Stimulated activated CD8-positive, alpha-beta memory T cell treated with anti-CD3 and anti-CD28 coated beads, Interleukin-4, amount 100 ng/mL, for 1 hour (primary cell): ENCODE measurements at places on chromosomes 7 and 10.

DNA sequence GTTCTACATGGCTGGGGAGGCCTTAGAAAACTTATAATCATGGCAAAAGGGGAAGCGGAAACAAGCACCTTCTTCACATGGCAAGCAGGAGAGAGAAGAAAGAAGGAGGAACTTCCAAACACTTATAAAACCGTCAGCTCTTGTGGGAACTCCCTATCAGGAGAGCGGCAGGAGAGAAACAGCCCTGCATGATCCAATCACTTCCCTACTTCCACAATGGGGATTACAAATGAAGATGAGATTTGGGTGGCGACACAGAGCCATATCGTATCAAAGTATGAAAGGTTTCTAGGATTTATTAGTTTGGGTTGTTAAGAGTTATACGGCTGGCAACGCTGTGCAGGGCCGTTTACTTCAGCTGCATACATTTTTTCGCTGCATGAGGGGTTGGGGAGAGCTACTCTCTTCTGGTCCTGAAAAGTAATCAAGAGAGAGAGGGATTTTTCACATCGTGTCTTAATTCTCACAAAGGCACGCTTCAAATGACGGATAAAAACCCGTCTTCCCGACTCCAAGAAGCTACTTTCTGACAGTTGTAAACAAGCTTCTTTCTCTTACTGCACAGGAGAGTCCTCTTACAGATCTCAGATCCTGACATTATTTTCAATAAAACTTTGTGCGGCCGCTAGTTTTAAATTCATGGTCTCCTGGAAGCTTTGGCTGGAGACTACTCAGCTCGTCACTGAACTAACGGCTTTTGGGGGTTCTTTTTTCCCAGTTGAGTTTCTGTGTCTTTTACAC, 751 bp upstream of the GTPBP10 start:
- no peak for DNase-seq

- no peak for DNase-seq
Observed at GRCh38 chr10:122786269-122786668, 59.4 kb downstream of the CUZD1 start.

DNA sequence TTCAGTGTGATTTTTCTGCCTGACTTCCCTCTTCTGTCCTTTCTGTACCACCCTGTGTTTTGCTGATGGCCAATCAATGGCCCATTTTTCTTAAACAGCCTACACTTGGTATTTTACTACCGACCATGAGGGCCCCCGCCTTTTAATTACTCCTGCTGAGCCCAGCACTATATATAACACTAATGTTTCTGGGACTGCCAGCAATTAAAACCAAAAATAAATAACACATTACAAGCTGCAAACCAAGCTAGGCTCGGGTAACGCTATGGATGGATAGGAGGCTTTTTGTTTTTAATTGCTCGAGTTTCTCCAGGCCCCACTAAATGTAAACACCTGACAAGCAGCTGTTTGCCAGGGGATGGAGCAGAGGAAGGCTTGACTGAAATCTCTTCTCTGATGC, 915.4 kb upstream of the AUTS2 start:
- DNase-seq = no peak

DNA sequence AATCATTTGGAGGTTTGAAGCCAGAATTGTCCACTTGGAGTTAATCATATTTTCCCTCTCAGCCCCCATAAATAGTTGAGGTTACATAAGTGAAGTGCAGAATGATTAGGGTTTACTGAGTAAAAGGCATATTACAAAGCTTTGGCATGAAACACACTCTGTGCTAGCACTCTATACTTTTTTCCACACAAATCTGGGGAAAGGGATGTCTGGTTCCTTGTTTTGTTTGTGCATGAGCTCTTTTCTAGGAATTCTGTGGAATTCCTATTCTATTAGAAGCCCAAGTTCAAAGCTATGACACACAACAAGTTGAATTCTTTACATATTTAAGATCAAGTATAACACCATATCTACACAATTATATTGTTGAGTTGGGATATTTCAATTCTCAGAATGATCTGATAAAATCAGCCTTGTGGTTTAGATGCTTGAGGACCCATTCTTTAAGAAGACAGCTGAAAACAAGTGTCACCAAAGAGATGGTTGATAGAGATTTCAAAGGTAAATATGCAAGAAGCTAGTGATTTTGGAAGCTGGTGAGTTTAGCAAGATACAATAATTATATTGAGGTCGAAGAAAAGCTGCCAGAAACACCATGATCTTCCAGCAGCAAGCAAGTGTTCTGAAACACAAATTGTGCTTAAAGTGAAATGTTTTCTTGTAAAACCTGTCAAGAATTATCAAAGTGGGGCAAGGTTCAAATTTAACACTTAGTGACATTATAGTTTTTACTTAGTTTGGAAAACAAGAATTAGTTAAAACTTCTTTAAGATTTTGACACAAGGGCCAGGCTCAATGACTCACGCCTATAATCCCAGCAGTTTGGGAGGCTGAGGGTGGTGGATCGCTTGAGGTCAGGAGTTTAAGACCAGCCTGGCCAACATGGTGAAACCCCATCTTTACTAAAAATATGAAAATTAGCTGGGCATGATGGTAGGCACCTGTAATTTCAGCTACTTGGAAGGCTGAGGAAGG, 122.6 kb downstream of the INHBA start:
- DNase-seq = no peak

DNA sequence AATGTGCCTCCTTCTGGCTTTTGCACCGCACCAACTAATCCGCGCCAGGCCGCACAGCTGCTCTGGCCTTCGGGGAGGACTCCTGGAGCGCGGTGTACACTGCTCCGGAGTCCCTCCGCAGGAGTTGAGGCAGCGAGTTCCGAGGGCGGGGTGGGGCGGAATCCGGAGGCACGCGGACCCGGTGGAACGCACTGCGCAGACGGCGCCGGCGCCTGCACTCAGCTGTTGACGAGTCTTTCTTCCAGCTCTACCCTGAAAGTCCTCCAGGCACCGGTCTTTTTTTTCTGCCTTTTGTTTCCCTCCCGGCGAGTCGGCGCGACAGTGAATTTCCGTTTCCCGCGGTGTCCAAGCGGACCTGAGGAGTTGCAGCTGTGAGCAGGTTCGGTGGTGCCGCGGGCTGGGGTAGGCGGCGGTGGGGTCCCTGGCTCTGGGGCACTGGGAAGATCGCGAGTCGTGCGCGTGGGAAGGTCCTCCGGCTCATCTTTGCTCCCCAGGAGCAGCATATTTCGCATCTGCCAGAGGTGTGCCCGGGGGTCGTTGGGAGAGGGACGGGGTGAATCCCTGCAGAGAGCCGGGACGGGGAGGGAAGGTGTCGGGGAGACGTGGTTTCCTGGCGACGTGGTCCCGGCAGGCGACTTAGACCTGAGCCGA, 44.1 kb downstream of the SFTPD start:
- peak; percentile 10 for DNase-seq

DNA sequence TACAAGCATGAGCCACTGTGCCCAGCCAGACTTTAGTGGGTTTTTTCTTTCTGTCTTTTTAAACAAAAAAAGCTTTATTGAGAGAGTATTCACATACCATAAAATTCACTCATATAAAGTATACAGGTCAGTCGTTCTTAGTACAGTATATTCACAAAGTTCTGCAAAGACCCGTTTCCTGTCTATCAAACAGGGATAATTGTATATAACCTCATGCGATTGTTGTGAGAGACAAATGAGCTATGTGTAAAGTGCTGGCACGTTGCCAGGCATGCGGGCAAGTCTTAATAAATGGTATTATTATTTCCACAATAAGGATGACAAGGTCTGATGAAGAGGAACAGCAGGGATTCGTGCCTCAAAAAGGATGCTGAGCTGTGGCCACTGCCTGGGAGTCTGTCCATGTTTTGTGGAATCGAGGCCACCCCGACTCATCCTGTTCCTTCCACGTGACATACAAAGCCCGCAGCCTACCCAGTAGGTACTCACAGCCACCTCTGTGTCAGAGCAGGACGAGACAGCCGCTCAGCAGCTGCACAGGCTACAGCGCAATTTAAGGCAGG, 51.6 kb downstream of the SMKR1 start:
- peak; percentile 15 for DNase-seq

DNA sequence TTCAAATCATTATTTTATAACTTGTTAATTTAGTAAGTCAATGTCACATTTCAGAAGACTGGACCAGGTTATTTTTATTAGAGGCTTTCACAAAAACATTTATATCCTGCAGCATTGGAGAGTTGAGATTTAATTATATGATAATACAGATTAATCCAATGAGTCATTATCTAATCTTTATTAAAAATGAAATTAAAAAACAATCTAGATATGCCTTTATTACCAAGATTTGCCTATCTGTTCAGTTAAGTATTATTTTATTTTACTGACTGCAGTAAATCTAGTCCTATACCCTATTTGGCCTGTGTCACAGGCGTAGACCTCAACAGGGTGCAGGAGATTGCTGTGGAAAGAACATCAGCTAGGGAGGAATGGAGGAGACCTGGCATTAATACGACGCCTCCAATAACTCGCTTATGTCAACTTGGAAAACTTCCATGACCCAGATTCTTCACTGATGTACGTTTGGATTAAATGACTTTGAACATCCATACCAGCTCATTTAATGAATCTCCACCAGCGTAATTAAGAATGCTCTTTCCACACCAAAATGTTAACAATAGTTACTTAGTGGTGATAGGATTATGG, 18.2 kb downstream of the PAXIP1 start:
- DNase-seq = no peak

- peak; percentile 26 for DNase-seq
Observed at GRCh38 chr10:102642736-102643335, 1.4 kb upstream of the TRIM8 start.

DNA sequence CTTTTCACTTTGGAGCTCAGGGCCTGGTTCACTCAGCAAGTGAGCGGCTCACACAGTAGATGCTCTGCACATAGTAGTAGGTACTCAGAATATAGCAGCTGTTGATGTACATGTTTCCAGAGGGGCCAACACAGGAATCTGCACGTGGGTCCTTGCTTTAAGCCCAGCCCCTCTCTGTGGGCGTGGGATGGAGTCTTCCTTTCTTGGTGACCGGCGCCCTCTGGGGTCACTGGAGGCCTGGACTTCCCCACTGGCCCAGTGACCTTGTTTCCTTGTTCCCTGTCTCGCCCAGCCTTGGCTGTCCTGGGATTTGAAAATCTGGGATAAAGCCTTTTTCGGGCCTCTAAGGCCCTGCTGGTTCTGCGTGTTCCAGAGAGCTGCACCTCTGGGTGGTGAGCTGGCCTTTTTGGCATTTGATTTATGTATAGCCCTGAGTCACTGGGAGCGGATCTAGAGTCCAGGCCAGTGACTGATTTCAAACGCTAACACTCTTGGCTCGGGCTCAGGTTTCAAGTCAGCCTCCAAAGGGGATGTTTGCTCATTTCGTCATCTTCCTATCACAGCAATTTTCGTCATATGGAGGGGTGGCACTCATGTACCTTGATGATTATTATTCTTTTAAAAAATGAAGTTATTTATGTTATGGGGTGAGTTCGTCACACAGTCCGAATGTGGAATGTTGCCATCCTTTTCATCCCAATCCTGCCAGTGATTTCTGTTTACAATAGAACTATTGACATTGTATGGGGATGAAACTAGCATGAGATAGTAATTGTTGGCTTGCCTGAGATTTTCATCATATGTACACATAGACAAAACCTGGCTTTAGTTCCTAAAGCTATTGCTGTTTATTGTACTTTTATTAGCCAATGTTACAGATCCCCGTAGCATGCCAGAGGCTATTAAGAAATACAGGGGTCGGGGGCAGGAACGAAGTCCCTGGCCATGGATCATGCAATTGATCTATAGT, 65.5 kb downstream of the CUX1 start:
- no peak for DNase-seq

- DNase-seq = no peak
Observed at GRCh38 chr7:159067576-159068487, 76.8 kb downstream of the VIPR2 start.
